ENCODE measurements at places on chromosomes 2 and 18.

GRCh38 chr2:97011977-97012569, 25.7 kb upstream of the FAM178B start:
- DNase-seq, result no peak

GRCh38 chr2:64599469-64599868, 54.2 kb downstream of the SERTAD2 start:
- DNase-seq, result no peak

DNA sequence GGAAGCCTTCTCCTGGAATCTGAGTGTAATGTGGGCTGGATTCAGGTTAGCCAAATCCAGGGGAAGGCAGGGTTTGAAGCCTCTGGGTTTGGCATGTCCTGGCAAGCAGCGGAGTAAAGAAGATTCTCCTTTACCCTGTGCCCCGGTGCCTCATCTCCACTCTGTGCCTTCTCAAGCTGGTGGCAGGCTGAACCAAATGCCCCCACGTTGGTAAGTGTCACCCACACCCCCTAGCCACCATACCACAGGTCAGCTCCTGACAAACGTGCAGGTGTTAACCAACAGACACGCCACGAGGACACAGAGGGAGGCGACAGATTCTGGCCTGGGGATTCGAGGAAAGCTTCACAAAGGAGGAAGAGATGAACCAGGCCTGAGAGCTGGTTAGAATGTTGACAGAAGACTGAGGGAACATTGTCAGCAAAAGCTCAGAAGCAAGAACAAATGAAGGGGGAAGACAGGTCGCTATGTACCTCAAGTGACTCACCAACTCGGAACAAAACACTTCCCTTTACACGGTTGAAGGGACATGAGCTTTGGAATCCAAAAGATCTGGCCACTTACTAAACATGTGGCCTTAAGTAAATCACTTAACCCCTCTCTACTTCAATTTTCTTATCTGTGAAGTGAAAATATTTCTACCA, 85.2 kb upstream of the LCLAT1 start:
- no peak for DNase-seq

- no peak for DNase-seq
Measured at GRCh38 chr2:96025194-96025492, 9.6 kb downstream of the GPAT2 start.

- DNase-seq, result no peak
Measured at GRCh38 chr18:74333091-74333490, 17.5 kb downstream of the C18orf63 start.

GRCh38 chr18:48992791-48993555, 42.2 kb upstream of the SMAD7 start:
- no peak for DNase-seq

GRCh38 chr2:46716927-46717326, 198.7 kb downstream of the MCFD2 start:
- DNase-seq, result no peak

DNA sequence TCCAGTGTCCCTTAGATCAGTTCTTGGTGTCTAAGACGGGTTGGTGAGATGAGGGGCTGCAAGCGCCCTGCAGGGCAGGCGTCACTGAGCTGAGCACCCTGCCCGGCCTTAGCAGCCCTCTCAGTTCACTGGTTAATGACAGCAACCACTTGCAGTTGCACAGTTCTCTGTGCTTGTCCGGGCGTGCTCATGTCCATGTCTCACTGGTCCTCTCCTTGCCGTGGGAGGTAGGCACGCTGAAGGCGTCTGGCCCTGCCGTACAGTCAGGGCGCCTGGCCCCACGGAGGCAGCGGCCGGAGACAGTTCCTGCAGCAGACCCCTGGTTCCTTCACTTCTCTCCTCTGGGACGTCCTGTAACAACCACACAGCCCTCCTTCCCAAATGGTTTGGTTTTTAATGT, 75.3 kb downstream of the ARHGEF4 start:
- no peak for DNase-seq

- DNase-seq, result no peak
Measured at GRCh38 chr2:176753752-176754474, 458.7 kb upstream of the HNRNPA3 start.

DNA sequence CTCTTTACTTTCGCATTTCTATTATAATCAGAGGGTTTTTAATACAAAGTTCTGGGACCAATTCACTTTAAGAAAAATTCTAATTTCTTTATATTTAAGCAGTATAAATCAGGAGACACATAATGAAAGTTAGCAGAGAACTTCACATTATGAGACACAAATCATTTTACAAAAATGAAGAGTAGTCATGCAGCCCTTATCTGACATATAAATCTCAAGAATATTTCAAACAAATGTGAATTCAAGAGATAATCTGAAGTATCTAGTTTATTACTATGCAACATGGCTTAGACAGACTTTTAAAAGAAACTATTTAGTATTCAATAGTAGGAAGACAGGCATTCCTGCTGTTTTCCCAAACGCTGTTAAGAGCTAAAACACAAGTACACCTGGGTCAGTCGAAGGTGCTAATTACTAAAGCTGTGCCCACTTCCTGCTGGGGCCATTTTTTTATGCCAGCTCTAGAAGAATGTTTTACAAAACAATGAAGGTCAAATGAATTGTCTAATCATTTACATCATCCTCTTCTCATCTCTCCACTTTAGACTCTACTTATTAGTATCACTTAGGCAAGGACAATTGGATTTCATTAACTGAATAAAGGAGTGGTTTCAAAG, 40.2 kb downstream of the CWC22 start:
- DNase-seq, result no peak

- DNase-seq, result no peak
Measured at GRCh38 chr2:210593166-210593565, 36.8 kb downstream of the CPS1 start.

- no peak for DNase-seq
Measured at GRCh38 chr2:109433486-109433885, 180.3 kb downstream of the SEPTIN10 start.

GRCh38 chr2:58063641-58064040, 17.0 kb downstream of the VRK2 start:
- no peak for DNase-seq

- DNase-seq, result no peak
Measured at GRCh38 chr2:120867290-120868241, 131.9 kb downstream of the GLI2 start.

DNA sequence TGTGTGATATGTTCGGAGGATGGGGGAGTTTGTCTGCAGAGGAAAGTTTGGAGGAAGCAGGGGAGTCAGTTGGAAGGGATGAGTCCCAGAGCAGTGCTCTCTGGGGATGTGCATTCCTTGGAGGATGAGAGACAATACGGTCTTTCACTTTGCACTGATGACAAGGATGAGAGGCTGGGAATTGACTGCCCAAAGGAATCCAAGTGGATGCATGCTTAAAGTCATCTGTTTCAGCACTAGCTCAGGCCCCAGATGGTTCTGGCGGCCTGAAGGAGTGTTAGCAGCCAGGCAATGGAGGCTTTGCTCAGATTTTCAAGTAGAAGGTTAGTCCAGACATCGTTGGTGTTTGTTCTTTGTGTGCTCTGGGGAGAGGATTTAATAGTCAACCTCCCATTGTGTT, 100.2 kb downstream of the CRIM1 start:
- DNase-seq, result no peak

DNA sequence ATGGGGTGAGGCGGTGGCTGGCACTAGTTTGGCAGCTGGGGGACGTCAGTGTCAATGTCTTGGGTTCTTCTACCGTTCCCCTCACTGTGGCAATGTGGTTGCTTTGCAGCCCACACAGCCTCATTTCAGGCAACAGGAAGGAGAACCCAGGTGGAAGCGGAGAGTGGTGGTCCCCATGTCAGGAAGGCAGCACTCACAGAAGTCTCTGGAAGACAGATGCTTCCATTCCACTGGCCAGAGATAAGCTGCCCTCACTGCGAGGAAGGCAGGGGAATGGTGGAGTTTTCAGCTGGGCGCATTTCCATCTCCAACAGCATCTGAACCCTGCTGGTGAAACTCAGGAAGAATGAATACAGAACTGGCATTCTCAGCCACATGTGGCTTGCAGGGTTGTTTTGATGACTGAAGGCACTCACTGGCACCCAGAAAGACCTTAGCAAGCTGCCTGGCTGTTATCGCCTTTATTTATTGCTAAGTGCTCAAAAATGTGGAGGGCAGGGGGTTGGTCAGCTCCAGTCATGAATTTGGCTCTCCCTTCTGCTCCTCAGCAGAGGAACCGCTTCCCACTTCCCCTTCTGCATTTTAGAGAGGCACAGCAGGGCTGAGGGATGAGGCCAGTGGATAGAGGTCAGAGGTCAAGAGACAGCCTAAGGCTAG, 19.4 kb downstream of the KCNIP3 start:
- DNase-seq, result no peak

GRCh38 chr18:79048245-79048632, 21.0 kb upstream of the ATP9B start:
- no peak for DNase-seq

DNA sequence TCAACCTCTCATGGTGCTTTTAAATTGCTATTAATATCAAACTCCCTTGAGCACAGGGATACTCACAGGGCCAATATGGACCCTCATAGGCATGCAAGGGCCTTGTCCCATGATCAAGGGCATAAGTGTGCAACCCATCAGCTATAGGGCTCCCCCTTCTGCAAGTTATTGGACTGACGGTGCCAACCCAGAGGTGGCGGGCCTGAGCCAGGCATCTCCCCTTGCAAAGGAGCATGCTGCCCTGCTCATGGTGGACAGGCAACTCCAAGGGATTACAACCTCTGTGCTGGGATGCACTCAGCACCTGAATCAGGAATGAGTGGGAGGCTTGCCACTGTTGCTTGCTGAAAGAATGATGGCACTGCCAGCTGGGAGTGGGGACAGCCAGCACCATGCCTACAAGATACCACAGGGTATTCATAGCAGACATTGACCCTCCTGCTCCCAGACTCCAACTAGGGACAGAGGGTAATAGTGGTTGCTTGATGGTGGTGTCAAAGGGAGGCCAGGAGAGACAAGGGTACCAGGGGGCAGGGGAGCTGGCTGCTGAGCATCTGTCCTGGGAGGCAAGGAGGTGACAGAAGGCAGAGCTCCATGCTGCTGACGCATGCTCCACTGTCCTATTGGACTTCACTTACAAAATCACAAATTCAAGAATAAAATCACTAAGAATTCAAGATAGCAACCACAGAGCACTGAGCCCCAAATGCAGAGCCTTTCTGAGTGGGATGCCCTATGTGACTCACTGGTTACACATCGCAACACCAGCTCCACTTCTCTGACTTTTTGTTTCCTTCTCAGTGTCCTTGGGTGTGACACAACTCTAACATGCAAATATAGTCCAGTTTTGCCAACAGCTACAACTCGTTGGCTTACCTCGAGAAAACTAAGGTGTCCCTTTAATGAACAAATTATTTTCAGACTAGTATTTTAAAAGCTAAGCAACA, 157.1 kb upstream of the CCDC150 start:
- no peak for DNase-seq

GRCh38 chr2:71129114-71129901, 721 bp downstream of the MCEE start:
- DNase-seq, result no peak

GRCh38 chr2:96402591-96402990, 67.0 kb downstream of the NCAPH start:
- no peak for DNase-seq

GRCh38 chr2:59463426-59463825, 1090.0 kb downstream of the BCL11A start:
- no peak for DNase-seq

- DNase-seq, result no peak
Measured at GRCh38 chr2:214676421-214677089, 132.9 kb downstream of the BARD1 start.

- DNase-seq, result no peak
Measured at GRCh38 chr2:25256488-25256875, 85.2 kb downstream of the DNMT3A start.

DNA sequence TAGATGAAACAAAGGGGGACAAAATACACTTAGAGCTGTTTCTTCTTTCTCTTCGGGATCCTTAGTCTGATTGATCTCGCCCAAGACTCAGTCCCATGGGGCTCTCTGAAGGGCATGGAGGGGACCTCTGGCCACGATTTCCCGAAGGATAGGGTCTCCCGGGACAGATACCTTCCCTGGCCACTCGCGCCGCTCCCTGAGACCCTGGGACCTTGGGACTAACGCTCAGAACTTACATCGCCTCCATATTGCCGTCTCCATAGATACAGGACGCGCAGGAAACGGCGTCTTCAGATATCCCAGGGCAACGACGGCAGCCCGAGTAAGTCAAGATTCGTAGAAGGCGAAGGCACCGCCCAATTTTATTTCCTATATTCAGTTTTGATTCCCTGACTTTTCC, at the start of gene CFAP65:
CFAP65 (minus strand) TSS at position 265 of the 400 bp plus-strand sequence. CDS start 2,468 bp downstream, outside the sequence.
- DNase-seq, result no peak

All from stimulated activated CD4-positive, alpha-beta T cell treated with anti-CD3 and anti-CD28 coated beads, Interleukin-1b, Interleukin-23, amount 100 ng/mL, for 1 hour (primary cell).